Foreskin fibroblast (primary cell): ENCODE measurements at places on chromosomes 2 and 18.
A peak's percentile ranks its signal among the peaks of the same experiment; 100 is the strongest.

DNA sequence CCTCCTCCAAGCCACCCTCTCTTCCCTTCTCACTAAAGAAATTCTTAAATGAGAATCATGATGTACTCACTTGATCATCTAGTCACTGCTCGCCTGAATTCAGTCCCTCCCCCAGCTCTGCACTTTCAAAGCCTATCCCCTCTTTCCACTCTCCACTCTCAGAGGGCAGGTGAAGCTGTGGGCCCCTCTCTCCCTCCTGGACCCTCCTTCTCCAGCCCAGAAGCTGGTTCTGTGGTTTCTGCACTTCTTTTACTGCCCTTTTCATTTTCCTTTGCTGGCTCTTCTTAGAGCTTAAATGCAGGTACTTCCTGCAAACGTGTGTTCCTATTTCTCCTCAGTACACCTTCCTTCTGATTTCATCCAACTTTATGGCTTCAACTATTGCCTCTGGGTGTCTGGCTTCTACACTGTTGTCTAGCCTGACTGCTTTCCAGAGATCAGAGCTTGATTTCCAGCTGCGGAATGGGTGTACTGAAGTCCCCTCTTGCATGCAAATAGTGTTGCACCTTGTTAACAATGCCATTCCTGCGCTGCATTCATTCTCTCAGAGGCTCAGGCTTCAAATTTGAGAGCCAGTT is 15.3 kb upstream of the TXNDC2 start:
- DNase-seq: no peak

- no peak for DNase-seq
Measured at GRCh38 chr2:73033766-73034381, 37.6 kb downstream of the SFXN5 start.

DNA sequence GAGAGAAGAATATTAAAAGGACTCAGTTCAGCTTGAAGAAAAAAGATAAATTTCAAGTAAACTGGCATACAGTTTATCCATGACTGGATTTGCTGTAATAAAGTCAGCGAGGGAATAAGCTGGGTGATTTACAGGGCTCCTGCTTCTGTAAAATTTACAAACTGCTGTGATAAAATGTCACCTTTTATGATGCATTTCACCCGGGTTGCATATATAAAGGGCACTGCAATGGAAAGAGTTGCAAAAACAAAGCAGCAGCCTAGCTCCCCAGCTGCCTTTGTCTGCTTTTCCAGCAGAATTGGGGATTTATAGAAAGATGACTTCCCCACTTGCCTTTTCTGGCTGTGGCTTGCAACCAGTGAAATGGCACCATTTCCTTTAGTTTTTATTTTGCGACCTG is 132.5 kb upstream of the LHCGR start:
- DNase-seq: no peak

GRCh38 chr2:75523313-75524275 is 37.1 kb downstream of the EVA1A start:
- peak; percentile 40 for DNase-seq

GRCh38 chr2:240379089-240379636 is 56.3 kb upstream of the GPC1 start:
- no peak for DNase-seq

DNA sequence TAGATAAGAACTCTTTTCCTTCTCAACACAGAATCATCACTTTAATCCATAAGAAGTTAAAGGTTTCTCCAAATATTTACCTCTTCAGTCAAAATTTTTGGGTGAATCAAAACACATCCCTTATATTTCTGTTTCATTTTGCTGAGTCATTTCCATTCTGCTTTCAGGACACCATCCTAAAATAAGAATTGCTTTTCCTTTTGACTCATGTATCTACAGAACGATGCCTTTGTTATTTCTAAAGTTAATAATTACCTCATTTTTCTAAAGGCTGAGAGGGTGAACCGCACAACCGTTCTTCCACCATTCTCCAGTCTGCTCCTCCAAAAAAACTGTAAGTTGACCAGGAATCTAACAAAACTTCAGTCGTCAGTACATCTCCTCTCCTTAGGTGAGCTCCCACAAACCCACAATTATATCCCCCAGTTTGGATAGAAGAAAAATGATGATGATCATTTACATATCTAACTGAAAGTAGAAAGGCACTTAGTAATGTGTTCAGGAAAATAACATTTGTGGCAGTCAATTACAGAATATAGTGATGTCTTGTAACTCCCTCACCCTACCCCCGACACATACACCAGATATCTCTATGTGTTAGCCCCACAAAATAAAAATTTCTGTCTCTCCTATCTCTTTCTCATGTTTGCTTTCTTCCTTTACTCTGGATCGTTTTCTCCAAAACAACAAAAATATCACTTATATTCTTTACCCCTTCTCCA is 162.5 kb downstream of the RAD51AP2 start:
- no peak for DNase-seq

- DNase-seq: no peak
Measured at GRCh38 chr18:26642440-26643348, 94.3 kb upstream of the KCTD1 start.

DNA sequence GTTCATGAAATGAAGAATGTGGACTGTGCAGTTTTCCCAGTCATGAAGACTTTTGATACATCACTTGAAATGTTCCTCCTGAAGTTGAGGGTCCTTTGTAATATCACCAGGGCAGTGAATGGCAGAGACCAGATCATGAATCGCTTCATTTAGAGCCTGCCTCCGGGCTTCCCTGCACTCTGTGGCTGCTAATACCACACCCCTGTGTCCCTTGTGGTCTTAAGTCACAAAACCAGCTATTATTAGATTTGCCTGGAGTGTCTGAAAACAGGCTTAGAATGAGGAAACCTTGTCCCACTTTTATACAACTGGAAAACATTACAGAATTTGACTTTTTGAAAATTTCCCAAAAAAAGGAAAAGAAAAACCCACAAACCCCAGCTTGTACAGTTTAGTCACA is 147.9 kb downstream of the MGAT5 start:
- DNase-seq: peak; percentile 45

- no peak for DNase-seq
Measured at GRCh38 chr2:162509288-162509968, 165.5 kb downstream of the GCA start.

- DNase-seq: no peak
Measured at GRCh38 chr2:45354776-45355175, 256.3 kb downstream of the SRBD1 start.

GRCh38 chr18:55641486-55641885 is 53.5 kb upstream of the TCF4 start:
- no peak for DNase-seq

GRCh38 chr2:240728361-240728760 is 36.7 kb downstream of the AQP12A start:
- no peak for DNase-seq

DNA sequence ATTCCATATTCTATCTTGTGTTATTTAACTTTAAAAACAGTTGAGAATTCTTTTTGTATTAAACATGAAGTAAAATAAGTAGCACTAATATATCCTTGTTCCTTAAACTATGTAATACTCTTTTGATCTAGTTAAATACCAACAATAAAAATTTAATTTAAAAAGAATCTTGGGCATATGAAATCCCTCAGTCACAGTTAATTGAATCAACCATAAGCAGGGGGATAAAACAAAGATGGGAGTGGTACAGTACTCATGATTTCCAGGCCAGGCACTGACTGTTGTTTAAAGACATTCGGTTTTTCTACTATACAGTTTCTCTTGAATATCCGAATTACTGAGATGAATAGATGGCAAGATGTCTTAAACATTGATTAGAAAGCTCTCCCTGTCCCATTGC is 99.5 kb downstream of the TAF4B start:
- DNase-seq: no peak

DNA sequence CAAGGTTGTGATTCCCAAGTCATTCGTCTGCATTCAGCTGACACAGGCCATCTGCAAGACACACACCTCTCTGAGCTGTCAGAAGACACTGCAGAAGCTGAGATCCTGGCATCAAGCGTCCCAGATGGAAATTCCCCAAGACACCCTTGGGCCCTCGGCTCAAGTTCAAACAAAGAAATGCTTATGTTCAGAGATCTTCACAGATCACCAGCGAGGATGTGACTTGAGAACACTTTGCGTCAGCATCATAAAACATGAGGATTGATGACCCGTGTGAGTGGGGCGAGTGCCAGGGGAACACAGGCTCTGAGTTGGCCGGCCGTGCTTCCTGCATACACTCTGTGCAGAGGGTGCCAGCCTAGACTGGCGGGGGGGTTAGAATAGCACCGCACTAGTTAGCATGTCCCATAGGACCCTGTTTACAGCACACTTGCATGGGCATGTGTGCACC is 36.8 kb downstream of the KCNIP3 start:
- DNase-seq: peak; percentile 99

DNA sequence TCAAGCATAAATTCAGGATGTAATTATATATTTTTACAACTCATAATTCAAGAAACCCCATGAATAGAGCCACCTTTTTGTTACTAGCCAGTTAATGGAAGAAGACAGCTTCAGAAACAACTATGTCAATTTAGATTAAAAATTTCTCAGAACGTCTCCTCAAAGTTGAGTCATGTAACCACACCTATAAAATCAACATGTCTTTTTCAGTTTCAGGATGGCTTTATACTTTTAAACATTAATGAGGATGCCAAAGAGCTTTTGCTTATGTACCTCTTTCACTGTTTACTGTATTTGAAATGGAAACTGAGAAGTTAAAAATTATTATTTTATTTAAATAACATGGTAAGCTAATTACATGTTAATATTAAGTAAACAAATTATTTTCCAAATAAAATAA is 280.1 kb downstream of the PTH2R start:
- DNase-seq: no peak

- DNase-seq: no peak
Measured at GRCh38 chr2:96841701-96842495, 1.9 kb downstream of the ANKRD23 start.

GRCh38 chr2:174376967-174377366 is 18.6 kb upstream of the SCRN3 start:
- peak; percentile 26 for DNase-seq

- no peak for DNase-seq
Measured at GRCh38 chr18:59219672-59220163, at the start of gene GRP. Gene GRP, plus strand, starts transcription at chr18:59220158. Its CDS starts 108 bp downstream, at chr18:59220266.

DNA sequence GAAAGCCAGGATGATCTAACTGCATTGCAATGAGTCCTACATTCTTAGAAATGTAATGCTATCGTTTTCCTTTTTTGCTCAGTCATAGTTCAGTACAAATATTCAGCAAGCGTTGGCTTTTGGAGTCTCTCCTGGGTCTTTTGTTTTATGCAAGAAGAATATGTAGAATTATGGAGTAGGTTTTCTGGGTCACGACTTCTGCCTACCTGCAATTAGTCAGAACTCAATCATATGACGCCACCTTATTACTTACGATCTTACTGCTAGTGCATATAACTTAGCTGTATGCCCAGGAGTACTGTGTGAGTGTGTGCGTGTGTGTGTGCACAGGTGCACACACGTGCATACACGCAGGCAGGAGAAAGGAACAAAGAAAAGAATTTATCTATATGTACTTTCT is 640.2 kb downstream of the STK39 start:
- no peak for DNase-seq

- no peak for DNase-seq
Measured at GRCh38 chr2:924701-925100, 25.9 kb upstream of the SNTG2 start.

DNA sequence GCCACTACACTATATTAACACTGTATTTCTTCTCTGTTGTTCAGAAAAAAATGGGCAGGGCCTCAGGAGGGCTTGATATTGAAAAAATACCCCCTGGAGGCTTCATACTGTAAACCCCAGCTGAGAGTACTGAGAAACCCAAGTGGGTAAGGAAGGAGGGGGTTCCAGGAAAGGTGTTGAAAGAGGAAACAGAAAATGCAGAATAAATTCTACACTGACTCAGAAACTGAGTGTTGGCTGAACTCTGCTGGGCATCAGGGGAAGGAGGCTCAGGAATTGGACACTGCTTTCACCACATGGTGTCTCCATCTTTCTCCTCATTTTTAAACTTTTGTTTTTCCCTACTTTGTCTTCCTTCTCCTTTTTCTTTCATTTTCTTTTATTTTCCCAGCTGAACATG is 253.7 kb downstream of the DYM start:
- peak; percentile 24 for DNase-seq

DNA sequence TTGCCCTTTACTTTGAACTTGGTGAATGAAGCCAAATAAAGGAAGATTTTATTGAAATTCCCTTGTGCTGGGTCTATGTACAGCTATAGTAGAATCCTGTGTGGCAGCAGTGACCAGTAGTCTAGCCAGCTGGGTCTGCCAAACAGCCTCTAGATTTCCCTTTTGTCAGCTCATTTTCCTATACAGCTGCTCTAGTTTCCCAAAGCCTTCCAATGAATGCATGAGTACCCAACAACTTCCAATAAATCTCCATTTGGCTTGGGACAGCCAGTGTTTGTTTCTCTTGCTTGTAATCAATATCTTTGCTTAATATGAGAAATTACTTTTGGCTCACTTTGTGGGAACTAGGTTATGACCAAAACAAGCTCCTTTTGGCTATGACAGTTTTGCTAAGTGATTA is 43.6 kb downstream of the SCN9A start:
- no peak for DNase-seq

- DNase-seq: no peak
Measured at GRCh38 chr2:11527001-11527400, 6.8 kb upstream of the GREB1 start.

GRCh38 chr2:240149943-240150784 is 9.7 kb upstream of the OTOS start:
- peak; percentile 64 for DNase-seq

GRCh38 chr2:176171351-176172006 is 14.4 kb downstream of the HOXD3 start:
- DNase-seq: no peak

- no peak for DNase-seq
Measured at GRCh38 chr2:225378984-225379383, 20.5 kb upstream of the NYAP2 start.

DNA sequence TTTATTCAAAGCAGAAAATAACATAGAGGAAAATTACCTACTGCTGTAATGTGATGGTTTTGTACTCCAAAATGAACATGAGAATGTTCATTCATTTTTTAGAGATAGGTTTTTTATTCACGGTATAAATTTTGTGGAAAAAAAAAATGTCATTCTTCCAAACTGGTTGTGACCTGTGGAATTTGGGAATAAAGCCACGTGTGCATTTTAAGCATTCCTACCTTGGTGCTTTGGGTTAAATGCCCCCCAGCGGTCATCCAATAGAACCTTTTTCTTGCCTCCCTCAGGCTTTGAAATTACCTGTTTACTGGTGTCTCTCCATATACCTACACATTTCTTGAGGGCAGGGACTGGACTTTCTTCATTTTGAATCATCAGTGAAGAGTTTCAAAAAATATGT is 740.7 kb downstream of the DPP10 start:
- no peak for DNase-seq

DNA sequence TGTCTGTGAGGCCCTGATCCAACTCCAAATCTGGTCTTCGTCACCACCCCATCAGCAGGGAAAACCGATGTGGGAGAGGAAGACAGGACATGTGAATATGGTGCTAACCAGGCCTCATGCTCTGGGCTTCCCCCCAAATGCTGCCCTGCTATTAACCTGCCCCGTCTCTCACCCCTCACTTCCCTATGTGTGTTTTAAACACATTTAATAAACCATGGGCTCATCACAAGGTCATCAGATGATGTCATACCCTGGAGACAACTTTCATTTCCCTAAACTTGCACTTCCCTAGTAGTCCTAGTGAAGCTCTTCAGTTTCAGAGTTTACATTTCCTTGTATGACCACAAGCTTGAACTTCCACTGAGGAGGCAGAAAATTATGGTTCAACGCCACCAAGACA is 49.9 kb downstream of the CD8B2 start:
- DNase-seq: no peak

GRCh38 chr2:63078852-63079606 is 28.4 kb downstream of the OTX1 start:
- no peak for DNase-seq

GRCh38 chr18:24064391-24065100 is 50.0 kb downstream of the TTC39C start:
- DNase-seq: no peak

- no peak for DNase-seq
Measured at GRCh38 chr18:22169889-22170420, 566 bp downstream of the GATA6 start.
